Frontal cortex (tissue), 4 donors: ENCODE measurements at places on chromosomes 1 and 21.
A peak's percentile ranks its signal among the peaks of the same experiment; 100 is the strongest.

DNA sequence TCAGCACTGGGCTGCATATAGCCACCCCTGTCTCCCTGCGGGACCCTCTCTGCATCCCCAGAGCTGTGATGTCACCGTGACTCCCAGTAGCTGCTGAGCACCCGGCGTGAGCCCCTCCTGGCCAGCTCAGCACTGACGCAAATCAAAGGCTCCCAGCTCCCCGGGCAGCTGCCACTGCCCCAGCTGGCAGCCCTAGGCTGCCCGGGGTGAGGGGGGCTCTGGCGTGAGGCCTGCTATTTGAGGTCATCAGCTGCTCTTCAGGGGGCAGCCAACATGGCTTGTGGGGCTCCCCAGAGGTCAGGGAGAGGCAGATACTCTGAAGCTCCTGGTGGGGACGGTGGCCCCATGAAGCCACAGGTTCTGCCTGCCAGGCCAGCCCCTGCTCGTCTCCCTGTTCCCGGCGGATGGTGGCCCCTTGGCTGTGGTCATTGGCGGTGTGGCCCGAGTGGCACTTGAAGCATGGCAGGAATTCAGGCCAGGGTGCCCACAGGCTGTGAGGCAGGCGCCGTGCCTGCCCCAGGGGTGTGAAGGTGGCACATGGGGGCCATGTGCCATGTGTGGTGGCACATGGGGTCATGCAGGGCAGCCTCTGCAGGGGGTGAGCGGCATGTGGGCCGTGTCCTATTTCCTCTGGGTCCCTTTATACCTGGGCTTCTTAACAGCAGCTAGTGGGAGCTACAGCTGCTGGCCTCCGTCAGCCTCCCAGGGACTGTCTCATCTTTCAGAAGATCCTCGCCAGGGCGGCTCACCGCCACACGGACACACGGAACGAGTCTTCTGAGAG, 85.4 kb downstream of the SIK1 start:
- DNase-seq: no peak

DNA sequence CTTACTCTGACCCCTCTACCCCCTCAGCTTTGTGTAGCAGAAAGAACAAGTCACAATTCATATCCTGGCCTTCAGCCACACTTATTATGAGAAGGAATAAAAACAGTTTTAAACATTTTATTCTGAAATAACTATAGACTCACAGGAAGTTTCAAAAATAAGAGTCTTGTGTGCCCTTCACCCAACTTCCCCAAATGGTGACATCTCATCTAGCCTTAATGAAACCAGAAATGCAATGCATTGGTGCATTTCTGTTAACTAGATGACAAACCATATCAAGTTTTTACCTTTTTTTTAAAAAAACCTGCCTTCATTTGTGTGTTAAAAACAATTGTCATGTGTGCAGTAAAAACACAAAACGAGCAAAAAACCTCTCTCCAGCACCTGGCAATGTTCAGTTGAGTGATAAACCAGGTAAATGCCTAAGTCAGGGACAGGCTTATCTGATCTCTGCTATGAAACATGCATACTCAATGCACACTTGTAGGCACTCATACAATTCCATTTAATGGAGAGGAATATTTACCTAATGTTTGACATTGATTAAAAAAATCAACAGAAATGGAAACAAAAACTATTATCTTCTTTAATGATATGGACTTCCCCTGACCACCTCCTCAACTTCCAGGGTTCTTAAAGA, 51.5 kb downstream of the SH3BGR start:
- no peak for DNase-seq

GRCh38 chr1:180428782-180429695, 73.3 kb downstream of the ACBD6 start:
- no peak for DNase-seq

GRCh38 chr1:236201786-236202185, 59.4 kb downstream of the GPR137B start:
- DNase-seq: no peak

- no peak for DNase-seq
Measured at GRCh38 chr1:205241366-205242030, 13.8 kb downstream of the TMCC2 start.

DNA sequence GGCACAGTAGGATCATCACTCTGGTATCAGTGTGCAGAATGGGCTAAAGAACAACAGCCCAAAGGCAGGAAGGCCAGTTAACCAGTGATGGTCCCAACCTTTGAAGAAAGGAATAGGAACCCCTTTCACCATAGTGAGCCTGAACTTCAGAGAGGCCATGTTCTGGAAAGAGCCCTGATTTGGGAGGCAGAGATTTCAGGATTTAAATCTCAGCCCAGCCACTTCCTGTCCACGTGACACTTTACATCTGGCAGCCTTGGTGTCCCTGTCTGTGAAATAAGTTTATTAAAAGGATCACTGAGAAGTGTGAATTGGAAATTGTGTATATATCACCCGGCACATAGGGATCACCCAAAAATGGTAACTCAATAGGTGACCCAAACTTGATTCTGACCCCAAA, 13.0 kb downstream of the MATN1 start:
- no peak for DNase-seq

DNA sequence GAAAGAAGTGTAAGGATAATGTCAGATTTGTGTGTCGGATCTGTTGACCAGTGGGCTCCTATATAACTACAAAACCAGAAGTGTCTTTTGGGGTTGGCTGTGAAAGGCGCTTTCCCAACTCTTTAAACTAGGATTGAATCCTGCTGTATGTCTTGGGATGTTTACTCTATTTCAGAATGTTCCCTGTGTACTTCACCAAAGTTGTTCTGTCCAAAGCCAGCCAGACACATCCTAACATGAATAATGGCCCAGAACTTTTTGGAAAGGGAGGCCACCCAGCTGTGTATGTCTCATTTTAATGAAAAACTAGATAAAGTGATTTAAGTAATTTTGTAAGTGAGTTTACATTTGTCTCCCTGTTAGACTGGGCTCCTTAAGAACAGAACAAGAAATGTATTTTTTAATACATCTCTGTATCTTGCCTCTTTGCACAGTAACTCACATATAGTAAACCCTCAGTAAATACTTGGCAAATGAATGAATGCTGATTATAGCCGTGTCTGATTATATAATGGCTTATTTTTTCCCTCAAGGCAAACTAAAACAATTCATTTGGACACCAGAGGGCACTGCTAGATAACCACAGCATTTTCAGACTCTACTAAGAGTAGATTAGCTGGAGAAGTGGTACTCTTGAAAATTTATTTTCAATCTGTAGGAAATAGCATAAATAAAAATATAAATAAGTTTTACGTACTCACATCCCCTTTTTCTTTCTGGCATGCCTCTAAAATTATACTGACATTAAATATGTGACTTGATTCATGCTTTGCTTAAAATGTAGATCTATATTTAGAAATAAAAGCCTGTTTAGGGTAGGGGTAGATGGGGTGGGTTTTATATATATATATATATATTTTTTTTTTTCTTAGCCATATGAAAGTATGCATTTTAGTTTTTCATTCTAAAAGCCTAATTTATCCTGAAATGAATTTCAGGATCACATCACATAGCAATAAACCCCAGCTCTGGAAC, 23.8 kb downstream of the TSEN15 start:
- peak; percentile 23 for DNase-seq

DNA sequence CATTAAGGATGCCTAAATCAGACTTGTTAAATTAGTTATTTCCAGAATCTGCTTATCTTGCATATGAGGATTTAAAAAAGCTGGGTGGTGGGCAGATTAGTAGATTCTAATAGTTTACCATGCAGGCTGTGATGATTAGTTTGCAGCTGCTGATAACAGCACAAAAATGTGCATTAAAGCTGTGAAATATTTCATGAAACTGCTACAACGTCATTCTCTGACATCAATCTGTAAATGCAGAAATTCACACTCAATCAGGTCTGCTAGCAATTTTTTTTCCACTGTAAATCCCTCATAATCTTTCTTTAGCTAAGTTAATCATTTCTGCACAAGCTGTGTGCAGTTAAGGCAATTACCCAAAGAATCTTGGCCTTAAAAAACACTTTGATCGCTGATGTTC, 9.3 kb upstream of the RPE65 start:
- DNase-seq: no peak

GRCh38 chr1:162663589-162664106, 31.4 kb downstream of the DDR2 start:
- no peak for DNase-seq

- no peak for DNase-seq
Measured at GRCh38 chr21:33027401-33028286, 1.9 kb downstream of the OLIG2 start.

DNA sequence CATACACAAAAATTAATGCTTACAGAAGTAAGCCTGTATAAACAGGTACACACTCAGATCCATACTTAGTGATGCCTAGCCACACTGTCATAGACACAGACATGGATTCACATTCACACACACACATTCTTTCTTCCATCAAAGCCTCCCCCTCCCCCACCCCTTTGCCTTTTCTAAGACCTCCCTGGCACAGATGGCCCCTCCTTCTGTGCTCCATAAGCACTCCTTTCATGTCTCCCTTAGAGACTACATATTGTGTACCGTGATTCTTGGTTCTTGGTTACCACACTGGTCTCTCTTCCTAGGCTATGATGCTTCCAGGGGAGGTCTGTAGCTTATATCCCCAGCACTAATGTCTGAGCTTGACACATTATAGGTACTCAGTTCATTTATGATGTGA, 2.0 kb upstream of the NHLH2 start:
- DNase-seq: no peak

DNA sequence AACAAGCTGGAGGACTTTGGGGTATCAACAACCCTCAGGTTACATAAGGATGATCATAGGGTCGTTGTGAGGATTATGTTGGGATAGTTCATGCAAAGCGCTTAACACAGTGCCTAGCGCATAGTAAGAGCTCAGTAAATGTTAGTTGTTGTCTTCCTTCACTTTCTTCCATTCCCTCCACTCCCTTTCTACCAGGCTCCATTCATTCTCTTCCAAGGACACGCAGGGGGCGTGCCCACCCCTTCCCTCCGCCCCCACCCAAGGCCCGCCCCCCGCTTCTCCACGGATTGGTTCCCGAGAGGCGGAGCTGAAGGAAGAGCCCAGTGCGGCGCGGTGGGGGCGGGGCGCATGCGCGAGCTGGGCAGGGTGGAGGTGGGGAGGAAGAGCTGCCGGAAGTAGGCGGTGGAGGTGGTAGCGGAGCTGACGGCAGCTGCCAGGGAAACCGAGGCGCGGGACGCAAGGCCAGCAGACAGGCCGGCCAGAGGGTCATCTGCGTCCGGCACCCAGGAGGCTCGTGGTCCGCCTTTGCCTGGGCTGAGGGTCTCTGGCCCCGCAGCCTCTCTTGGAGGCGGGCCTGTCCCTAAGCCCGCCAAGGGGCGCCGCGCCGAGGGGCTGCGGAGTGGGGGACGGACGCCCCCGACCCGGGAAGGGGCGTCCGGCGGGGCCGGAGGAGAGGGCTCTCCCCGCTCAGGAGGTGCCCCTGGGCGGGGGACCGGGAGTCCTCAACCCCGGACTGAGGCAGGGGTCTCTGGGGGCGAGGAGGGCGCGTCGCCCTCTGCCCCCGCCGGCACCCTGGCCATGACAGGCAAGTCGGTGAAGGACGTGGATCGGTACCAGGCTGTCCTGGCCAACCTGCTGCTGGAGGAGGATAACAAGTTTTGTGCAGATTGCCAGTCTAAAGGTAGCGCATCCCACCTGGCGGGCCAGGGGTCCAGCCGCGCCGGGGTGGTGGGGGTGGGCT, at the start of gene SMAP2:
SMAP2 (plus strand) TSS at position 405 of the 961 bp plus-strand sequence; CDS start at position 799, 394 bp downstream.
- peak; percentile 93 for DNase-seq

DNA sequence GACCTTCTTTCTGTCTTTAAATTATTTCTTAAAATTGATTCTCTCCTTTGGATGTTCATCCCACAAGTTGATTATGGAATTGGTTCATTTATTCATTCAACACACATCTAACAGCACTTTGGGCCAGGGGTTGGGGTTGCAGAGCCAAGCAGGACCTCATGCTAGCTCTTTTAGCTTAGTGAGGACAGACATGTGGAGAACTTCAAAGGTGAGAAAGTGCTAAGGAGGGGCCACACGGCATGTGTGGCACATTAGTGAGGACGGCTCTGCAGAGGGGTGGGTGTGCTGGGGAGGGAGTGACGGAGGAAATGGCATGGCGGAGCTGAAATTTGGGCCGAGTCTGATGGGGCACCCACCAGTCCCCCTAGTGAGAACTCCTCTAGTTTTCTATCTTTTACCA, 32.5 kb upstream of the VASH2 start:
- DNase-seq: no peak

- DNase-seq: no peak
Measured at GRCh38 chr1:172906778-172907592, 143.8 kb downstream of the TNFSF18 start.

- no peak for DNase-seq
Measured at GRCh38 chr1:87959236-87959635, 630.6 kb downstream of the LMO4 start.

GRCh38 chr1:39061951-39062350, 35.8 kb downstream of the NDUFS5 start:
- no peak for DNase-seq

DNA sequence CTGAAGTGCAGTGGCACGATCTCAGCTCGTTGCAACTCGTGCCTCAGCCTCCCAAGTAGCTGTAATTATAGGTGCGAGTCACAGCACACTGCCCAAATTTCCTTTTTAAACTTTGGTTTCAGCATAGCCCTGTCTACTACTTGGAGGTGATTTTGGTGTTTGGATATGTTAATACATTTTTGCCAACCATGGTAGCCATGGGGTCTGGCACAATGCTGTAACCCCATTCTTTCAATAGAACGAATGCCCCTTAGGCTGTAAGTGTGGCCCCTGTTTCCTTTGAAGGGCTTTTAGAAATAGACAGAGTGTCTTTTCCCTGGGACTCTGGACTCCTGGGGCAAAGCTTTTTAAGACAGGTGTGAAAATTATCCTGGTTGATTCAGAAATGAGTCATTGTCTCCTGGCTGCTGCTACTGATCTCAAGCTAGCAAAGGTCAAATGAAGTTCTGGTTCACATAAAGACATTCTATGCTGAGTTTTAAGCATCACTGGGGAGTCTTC, 141.1 kb upstream of the RUNX1 start:
- DNase-seq: no peak

- peak; percentile 85 for DNase-seq
Measured at GRCh38 chr1:229270547-229271447, at the start of gene RAB4A. Gene RAB4A (plus strand): TSS chr1:229271111. CDS start chr1:229271340, 229 bp downstream.

DNA sequence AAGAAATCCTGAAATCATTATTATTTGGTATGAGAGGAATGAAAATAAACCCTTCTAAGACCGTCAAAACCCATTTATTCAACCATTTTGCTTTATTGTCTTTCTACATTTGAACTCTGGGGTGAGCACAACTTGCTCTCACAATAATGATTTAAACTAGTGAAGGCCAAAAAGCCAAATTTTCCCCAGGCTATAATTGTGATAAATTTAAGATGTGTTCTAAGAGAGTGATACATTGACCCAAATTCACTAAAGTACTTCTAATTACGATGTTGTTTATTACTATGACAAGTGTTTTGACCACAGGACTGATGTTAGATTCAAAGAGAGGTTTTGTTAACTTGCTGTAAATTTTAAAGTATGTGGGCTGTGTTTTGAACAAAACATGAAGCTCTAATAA, 670.9 kb upstream of the NR5A2 start:
- DNase-seq: no peak

GRCh38 chr1:240582953-240583352, 29.0 kb downstream of the GREM2 start:
- no peak for DNase-seq

DNA sequence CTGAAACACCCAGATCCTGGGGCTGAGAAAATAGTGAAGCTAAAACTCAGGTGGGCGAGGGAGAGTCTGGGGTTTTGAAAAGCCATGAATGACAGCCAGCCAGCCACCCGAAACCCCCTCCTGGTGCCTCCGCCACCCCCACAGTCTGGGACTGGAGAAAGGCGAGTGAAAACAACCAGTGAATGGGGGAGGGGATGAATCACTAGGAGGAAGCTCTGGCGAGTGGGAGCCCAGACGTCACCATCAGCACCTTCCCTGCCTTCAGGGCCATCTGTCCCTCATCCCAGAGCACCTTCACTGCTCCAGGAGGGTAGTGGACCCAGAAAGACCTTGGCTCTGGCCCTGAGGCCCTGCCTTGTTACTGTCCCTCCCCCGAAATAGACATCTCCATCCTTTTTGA, 9.2 kb downstream of the RORC start:
- no peak for DNase-seq
